ENCODE measurements at places on chromosomes 2 and 18.

DNA sequence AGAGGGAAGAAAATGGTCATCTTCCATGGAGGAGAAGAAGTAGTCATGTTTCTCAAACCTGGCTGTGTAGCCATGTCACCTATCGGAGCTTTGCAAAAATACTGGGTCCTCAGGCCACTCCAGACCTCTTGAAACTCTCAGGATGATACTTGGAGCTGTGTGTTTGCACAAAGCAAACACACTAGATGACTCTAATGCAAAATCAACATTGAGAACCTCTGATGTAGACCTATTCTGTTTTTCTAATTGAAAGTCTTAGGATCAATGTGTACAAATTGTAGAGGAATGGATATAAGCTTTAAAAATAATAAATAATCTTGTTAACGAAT, 444.3 kb downstream of the RND3 start:
- no peak overlapping the region for H3K4me3 ChIP-seq
- no peak overlapping the region for H3K27ac ChIP-seq
- no peaks in the 10 kb centered on the region for H3K36me3 ChIP-seq
- H3K27me3 ChIP-seq: no peaks in the 10 kb centered on the region
- no peak for DNase-seq

DNA sequence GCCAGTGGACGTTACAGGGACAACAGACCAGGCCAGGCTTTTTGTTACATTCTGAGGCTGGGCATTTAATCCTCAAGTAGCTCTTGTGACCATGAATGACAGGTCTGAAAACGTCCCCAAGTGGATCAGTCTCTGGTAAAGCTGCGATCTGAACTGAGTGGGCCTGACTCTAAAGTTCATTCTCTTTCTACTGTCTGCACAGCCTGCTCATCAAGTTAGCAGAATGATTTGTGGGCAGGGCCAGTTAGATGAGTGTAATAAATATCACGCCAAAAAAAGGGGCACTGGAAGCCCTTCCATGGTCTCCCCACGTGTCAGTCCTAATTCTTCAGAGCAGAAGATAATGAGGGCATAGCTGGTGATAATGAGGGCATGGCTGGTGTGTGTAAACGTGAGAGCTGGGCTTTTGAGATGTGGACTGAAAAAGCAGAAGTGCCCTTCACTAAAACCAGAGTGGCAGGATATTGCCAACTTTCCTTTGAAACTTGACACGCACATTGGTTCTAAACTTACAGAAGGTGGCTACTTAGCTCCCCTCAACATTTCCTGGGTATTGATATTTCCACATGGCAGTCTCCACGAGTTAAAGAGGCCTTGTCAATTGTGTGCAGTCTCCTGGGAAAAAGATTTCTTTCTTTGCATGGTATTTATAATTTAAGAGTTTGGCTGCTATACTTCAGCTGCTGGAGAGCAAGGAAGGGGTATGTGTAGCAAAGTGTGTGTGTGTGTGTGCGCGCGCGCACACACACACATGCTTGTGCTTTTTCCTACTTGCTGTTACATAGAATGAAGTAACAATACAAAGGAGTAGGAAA, 72.7 kb upstream of the LYPD6B start:
- no peaks in the 10 kb centered on the region for H3K27me3 ChIP-seq
- no peaks in the 10 kb centered on the region for H3K4me1 ChIP-seq
- H3K4me3 ChIP-seq: no peak overlapping the region
- no peak for DNase-seq
- no peak overlapping the region for H3K27ac ChIP-seq

GRCh38 chr2:225399504-225399903, at the start of gene NYAP2:
TSS of gene NYAP2 (plus strand) at chr2:225399710. CDS start at chr2:225408881, 9,171 bp downstream.
- no peak within 1 kb of the TSS for H3K4me3 ChIP-seq
- no peaks in the 10 kb centered on the region for H3K4me1 ChIP-seq
- no peak for DNase-seq
- H3K27ac ChIP-seq: no peak within 1 kb of the TSS
- H3K27me3 ChIP-seq: peaks cover 34% of the 10 kb centered on the region

- H3K36me3 ChIP-seq: peaks cover 2% of the 10 kb centered on the region
- no peak overlapping the region for H3K4me3 ChIP-seq
- H3K27ac ChIP-seq: no peak overlapping the region
- DNase-seq: no peak
Measured at GRCh38 chr2:74658516-74658915, 4.5 kb downstream of the SEMA4F start.

- peaks cover 6% of the 10 kb centered on the region for H3K4me1 ChIP-seq
- peaks cover 4% of the 10 kb centered on the region for H3K27me3 ChIP-seq
- no peak overlapping the region for H3K27ac ChIP-seq
- H3K36me3 ChIP-seq: no peaks in the 10 kb centered on the region
- no peak overlapping the region for H3K4me3 ChIP-seq
Measured at GRCh38 chr2:109689182-109689930, 75.2 kb downstream of the SOWAHC start.

- peaks cover 33% of the 10 kb centered on the region for H3K4me1 ChIP-seq
- H3K27me3 ChIP-seq: no peaks in the 10 kb centered on the region
- peak; percentile 44 for DNase-seq
- no peak overlapping the region for H3K4me3 ChIP-seq
- H3K27ac ChIP-seq: no peak overlapping the region
Measured at GRCh38 chr18:57816208-57816954, 13.3 kb upstream of the ATP8B1 start.

GRCh38 chr2:210399440-210400041, 77.0 kb downstream of the LANCL1 start:
- no peak overlapping the region for H3K27ac ChIP-seq
- peaks cover 41% of the 10 kb centered on the region for H3K27me3 ChIP-seq
- H3K4me3 ChIP-seq: no peak overlapping the region
- H3K4me1 ChIP-seq: no peaks in the 10 kb centered on the region
- DNase-seq: no peak

DNA sequence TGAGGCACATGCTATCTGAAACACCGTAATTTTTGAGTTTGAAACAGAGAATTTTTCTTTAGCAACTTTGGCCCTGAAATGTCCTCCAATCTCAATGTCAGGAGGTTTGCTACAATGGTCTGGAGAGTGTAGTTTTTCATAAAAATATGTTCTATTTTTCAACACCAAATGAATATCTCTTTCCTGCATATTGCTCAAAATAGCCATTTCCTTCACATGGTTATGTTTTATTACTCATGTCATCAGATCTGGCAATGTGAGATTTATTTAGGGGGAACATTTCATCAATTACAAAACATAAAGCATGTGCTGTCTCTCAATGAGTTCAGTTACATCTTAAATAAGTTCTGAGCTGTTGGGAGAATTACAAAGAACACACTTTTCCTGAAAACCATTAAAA, 871.9 kb upstream of the FSHR start:
- no peak overlapping the region for H3K4me3 ChIP-seq
- no peaks in the 10 kb centered on the region for H3K27me3 ChIP-seq
- DNase-seq: no peak
- H3K36me3 ChIP-seq: no peaks in the 10 kb centered on the region

DNA sequence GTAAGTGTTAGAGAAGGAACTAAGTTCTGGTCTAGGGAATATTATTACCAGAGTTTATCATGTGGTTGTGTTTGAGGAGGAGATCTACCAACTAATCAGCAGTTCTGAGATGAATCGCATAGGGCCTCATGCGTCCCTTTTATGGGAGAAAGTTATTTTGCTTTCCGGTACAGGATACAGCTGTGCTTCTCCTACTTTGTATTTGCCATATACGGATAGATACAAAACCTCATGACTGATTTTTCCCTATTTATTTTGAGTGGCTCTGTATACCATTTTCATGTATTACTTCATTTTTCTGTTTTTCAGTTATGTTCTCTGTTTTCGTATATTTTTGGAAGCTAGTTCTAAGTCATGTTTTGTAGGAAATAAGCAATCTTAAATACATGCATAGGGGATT, 66.8 kb downstream of the ACSL3 start:
- H3K4me3 ChIP-seq: no peak overlapping the region
- no peak for DNase-seq
- H3K4me1 ChIP-seq: peaks cover 3% of the 10 kb centered on the region
- no peaks in the 10 kb centered on the region for H3K27me3 ChIP-seq
- H3K36me3 ChIP-seq: peaks cover 52% of the 10 kb centered on the region
